CD4-positive, alpha-beta T cell treated with Interleukin-4 for 4 hours (primary cell): ENCODE measurements at places on chromosomes 1 and 21.

GRCh38 chr1:93814795-93815340 lies 64.1 kb downstream of the DNTTIP2 start:
- DNase-seq, result no peak

- no peak for DNase-seq
Measured at GRCh38 chr1:15188678-15189077, 35.1 kb downstream of the TMEM51 start.

GRCh38 chr1:167293057-167293456 lies 72.4 kb downstream of the POU2F1 start:
- DNase-seq, result no peak

GRCh38 chr21:45175326-45176095 lies 101.1 kb downstream of the ADARB1 start:
- DNase-seq, result no peak

DNA sequence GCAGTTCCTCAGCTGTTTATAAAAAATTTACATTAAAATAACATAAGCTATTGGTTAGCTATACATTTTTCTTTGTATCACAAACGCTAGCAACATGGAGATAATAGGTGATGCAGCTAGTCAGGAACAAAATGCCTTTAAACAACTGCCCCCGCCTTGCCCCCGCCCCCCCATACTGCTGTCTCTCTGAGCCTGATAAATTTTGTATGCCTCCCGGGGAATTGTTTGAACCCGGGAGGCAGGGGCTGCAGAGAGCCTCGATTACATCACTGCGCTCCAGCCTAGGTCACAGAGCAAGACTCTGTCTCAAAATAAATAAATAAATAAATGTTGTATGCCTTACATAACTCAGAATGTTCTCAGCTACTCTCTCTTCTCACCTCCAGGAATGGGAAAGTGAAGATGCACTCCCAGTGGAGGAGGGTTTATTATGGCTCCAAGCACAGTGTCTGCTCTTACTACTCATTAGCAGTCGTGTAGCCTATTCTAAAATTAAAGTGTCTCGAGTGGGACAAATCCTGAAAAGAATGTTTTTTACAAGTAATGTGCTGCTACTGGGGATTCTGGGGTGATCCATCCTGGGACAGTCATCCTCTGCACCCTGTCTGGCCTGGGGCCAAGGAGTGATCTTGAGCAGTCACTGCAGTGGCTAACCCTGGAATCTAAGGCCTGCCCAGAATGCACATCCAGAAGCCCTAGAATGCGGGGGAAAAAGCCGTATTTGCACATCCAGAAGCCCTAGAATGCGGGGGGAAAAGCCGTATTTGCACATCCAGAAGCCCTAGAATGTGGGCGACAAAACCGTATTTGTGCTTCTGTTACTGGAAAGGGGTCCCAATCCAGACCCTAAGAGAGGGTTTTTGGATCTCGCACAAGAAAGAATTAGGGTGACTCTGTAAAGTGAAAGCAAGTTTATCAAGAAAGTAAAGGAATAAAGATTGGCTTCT lies 39.4 kb upstream of the ZNF496 start:
- no peak for DNase-seq

- no peak for DNase-seq
Measured at GRCh38 chr21:34980423-34981115, 68.5 kb downstream of the RUNX1 start.

- DNase-seq, result no peak
Measured at GRCh38 chr21:15614766-15615165, 115.0 kb upstream of the USP25 start.

- DNase-seq, result no peak
Measured at GRCh38 chr1:35605867-35606182, 32.7 kb downstream of the TFAP2E start.
